ENCODE measurements at places on chromosomes 3 and 15.

GRCh38 chr3:138135146-138135832 lies 3.1 kb upstream of the A4GNT start:
- no peak for DNase-seq

DNA sequence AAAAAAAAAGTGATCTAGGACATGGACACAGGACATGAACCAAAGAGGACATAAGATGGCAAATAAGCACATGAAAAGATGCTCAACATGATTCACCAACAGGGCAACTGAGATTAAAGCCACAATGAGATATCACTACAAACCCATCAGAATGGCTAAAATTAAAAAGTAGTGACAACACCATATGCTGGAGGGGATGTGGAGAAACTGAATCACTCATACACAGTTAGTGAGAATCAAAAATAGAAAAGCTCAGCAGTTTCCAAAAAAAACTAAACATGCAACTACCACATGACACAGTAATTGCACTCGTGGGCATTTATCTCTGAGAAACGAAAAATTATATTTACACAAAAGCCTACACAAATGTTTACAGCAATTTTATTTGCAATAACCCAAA lies 27.9 kb upstream of the ACKR4 start:
- no peak for DNase-seq

DNA sequence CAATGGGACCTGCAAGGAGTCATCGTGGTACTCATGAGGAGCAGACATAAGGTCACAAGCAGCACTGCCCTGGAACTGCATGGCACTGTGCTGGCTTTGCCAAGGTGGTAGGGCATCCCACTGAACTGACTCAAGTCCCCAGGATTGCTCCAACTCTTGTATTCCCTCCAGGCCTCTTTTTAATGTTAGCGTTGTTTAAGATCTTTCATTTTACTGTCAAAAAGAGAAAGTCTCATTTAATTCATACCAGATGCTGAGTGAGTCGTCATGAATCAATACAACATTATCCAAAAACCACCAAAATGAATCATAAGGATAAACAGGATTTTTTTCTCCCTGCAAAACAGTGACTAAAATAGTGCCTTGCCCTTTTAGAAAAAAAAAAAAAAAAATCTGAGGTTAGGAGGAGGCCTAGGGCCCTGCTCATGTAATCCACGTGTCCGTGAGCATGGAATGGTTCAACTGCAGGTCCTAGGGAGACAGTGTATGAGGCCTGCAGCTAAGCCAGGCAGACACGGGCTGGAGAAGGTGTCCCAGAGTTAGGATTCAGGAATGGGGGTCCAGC lies 36.7 kb upstream of the BLM start:
- no peak for DNase-seq

DNA sequence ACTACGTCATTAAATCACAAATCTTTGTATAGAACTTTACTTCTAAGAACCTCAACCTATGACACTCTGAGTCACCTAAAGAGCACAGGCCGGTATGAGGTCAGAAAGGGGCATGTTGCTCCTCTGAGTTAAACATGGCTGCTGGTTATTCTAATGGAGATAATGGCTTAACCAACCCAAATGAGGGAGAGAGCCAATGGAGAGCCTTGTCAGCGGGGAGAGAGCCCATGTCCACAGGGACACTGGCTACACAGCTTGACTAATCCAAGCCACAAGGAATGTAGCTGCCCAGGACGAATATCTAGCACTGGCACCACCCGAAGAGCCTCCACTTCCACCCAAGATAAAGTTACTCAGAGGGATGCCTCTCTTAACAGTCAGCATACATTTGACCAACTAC lies 77.0 kb upstream of the STAC start:
- DNase-seq, result no peak

- DNase-seq, result no peak
Observed at GRCh38 chr3:116281313-116282143, 163.8 kb downstream of the LSAMP start.

DNA sequence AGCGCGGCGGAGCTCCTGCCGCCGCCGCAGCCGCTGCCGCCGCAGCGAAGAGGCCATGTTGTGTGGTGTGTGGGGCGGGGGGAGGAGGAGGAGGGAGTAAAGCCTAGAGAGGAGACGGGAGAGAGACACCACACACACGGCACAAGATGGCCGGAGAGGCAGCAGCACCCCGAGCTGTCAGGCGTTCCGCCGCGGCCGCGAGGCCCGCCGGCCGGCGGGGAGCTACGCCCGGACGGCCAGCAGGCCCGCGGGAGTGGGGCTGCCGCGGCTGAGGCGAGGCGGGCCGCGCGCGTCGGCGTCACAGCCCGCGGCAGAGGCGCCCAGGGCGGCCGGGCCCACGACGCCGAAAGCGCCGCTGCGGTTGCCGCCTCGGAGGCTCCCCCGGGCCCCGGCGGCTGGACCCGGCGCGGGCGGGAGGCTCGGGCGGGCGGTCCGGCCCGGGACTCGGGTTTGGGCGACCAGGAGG lies 17.4 kb upstream of the CHD2 start:
- DNase-seq, result no peak

GRCh38 chr15:76566276-76566675 lies 229.7 kb downstream of the ISL2 start:
- DNase-seq, result no peak

DNA sequence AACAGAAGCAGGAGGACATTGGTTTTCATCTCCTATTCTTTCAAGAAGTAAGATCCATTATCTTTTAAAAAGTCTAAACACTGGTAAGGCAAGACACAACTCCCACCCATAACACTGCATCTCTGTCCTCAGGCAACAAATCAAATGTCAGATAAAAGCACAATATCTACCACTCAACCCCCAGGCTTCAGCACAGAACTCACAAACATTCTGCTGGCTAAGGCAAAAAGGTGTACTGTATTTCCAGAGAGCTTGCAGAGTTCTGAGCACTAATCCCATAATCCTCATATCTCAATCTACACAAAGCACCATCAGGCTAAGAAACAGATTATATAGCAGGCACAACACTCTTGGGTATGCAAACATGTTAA lies 20.9 kb downstream of the RAF1 start:
- DNase-seq, result peak; percentile 69

- DNase-seq, result no peak
Observed at GRCh38 chr3:196624907-196625306, 14.6 kb upstream of the NRROS start.

DNA sequence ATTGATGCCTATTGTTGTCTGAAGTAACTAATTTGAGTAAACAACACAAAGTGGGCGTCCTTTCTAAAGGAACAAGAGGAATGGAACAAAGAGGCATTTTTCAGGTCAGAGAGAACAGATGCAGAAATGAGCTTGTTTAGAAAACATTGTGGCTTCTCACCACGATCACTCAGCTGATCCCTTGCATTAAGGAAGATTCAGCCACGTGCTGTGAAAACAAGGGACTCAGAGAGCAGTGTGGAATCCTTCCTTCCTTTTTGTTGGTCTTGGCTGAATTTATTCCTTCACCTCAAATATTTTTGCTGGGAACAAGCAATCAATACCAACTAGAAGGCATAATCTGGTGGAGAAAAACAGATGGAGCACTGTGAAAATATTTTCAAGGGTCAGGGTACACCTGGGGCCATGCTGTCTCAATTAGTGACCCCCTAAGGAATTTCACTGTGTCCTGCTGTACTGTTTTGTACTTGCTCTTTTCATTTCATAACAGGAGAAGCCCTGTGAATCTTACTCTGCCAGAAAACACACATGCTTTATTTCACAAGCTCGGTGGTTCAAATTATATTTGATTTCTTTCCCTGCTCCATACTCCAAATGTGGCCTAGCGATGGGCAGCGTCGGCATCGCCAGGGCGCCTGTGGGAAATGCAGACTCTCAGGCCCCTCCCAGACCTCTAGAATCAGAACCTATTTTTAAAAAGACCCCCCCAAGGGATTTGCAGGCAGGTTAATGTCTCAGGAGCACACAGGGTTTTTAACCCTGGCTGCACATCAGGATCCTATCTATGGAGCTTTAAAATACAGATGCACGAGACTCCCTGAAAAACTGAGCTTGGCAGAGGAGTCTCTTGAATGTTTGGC lies 11.6 kb upstream of the SLC6A20 start:
- no peak for DNase-seq

DNA sequence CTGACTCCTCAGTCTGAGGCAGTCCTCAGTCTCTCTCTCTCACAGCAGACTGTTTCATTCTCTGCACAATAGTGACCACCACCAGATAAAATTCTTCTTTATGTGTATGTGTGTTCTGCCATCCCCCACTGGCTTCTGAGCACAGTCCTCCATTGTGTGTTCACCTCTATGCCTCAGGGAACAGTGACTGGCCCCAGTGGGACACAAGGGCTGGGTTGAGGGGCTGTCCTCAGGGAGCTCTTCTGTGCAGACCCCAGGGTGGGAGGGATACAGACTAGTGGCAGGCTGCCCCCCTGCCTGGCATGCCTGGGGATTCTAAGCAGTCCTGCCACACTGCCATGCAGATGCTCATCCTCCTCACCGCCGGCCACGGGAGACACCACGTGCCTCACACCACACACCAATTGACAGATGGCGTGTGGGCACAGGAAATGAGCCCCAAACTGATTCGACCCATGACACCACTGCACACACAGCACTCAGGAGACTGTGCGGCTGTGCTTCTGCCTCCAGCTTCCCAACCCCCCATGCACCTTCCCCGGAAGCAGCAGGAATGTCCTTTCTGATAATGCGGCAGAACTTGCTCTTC lies 237.6 kb upstream of the CHRNA7 start:
- DNase-seq, result no peak

DNA sequence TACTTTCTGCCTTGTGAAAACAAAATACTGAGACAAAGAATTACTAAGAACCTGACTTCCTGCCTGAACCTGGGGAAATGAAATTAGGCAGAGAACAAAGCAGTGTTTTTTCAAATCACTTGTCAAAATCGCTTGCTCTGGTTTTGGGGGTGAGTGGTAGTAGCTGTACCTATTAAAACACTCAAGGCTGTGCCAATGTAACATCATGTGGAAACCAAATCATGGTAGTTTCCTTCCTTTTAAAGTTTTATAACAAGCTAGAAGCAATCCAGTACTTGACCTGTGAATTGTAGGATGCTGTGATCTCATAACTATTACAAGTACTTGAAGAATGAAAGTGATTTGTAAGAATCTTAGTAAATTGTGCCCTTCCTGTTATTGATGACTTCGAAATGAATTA lies 6.7 kb downstream of the CMTM8 start:
- DNase-seq, result no peak

GRCh38 chr3:160885791-160886286 lies 129.8 kb downstream of the PPM1L start:
- peak; percentile 99 for DNase-seq

GRCh38 chr15:78301828-78302227 lies 2.4 kb upstream of the SKIC8 start:
- DNase-seq, result no peak

DNA sequence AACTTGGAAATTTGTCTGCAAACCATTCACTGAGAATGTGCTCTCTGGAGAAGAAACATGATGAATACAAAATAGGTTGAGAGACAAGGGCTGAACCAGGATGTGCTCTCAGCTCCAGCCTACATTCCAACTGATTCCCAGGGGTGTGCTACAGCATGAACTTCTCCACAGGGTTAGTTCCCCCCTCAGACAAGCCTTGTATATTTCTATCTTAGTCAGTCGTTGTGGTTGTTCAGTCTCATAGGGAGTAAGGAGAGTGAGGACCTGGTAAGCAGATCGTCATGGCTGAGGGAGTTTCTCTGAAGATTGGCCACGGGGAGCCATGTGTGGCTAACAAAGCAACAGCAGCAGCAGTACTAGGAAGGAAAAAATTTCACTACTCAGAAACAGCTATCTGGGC lies 919.7 kb upstream of the CADM2 start:
- DNase-seq, result no peak

DNA sequence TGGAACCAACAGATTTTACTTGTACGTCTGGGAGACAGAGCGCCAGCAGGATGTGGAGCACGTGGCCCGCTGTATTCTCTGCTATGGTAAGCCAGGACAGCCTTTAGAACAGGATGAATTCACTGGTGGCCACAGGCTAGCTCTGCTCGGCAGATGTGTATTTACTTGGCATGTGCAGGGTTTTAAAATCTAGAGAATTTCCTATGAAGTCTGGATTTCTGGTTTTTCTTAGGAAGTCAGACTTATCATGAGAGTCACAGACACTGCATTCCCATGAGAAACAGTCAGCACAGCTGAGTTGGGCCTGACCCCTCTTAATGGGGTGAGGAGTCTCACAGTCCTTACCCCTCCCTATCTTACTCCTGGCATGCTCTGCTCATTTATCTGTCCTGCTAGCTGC lies 84.6 kb upstream of the COL6A5 start:
- no peak for DNase-seq

All from NCI-H82 (cell line).